Osteoblast (primary cell): ENCODE measurements at places on chromosomes 16 and 17. TPM values are rescaled to one million over a fixed set of nuclear protein-coding genes. Genes with fewer than 3 reads are reported as not detected.

NRN1L gene
- total RNA-seq, result 0.29 TPM in 1 of 2 replicates, not detected in the other

LPCAT2 gene
- total RNA-seq, result 19.4 and 23.5 TPM in 2 replicates

DNA sequence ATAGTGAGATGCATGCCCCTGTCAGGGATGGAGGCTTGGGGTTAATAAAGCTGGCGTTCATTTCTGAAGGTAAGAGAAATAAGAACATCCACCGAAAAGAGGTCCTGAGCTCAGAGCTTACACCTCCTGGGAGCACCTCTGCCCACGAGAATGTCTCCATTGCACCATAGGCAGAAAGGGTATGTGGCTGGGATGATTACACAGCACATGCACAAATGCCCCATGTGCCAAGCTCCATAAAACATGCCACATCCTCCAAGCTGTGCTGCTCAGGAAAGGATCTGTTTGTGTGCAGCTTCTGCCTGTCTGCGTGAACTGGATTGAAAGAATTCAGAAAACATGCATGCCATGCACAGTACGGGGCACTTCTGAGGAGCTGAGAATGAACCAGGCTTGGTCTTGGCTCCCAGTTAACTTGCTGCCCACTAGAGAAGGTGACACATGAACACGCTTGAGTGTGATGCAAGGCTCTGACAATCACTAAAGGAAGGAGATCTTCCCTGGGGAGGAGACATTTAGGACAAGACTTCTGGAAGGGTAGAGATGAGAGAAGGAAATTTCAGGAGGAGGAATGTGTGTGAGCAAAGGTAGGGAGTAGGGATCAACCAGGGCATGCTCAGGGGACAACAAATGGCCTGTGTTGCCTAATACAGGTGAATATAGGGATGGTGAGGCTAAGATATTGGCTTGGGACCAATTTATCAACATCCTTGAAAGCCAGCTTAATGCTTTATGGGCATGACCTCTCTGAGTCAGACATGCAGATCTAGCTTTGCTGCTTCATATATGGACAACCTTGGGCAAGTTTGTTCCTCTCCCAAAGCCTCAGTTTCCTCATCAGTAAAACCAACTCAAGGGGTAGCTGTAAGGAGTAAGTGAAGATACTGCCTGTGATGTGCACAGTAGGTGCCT, 32.0 kb upstream of the SMPD3 start:
- H3K27ac ChIP-seq, result no peak overlapping the region
- H3K4me3 ChIP-seq, result no peak overlapping the region
- H3K4me1 ChIP-seq, result no peaks in the 10 kb centered on the region

DNA sequence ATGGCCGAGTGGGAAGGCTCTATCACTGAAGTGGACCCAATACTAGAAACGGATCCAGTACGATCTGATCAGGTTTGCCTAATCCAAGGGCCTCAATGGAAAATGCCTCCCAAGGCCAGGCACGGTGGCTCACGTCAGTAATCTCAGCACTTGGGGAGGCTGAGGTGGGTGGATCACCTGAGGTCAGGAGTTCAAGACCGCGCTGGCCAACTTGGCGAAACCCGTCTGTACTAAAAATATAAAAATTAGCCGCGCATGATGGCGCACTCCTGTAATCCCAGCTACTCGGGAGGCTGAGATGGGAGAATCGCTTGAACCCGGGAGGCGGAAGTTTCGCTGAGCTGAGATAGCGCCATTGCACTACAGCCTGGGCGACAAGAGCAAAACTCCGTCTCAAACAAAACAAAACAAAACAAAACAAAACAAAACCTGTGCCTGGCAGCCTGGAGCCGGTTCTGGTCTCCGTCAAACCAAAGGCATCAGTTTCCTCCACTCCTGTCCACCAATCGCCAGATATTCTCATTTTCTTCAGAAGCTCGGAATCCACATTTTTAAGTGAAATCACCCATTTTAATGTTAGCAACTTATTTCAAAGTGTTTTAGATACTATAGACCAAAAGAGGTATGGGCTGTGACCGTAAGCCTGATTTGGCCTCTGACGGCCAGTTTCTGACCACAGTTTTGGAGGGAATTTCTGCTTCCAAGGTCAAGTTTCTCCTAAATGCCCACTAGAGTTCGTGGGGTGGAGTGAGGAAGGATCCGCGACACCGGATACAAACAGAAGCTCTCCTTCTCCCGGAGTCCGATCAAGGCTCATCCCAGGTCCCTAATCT, 664 bp downstream of the NQO1 start:
- H3K4me3 ChIP-seq, result peak overlapping the region; percentile 87
- DNase-seq, result no peak
- H3K27me3 ChIP-seq, result no peaks in the 10 kb centered on the region
- peaks cover 31% of the 10 kb centered on the region for H3K4me1 ChIP-seq
- peaks cover 13% of the 10 kb centered on the region for H3K36me3 ChIP-seq

MT1G gene
- total RNA-seq, result not detected in 2 replicates

- no peaks in the 10 kb centered on the region for H3K36me3 ChIP-seq
- no peak for DNase-seq
- H3K27me3 ChIP-seq, result no peaks in the 10 kb centered on the region
- no peak overlapping the region for H3K27ac ChIP-seq
- H3K4me1 ChIP-seq, result peaks cover 22% of the 10 kb centered on the region
These were observed 39.9 kb downstream of the USP32 start for GRCh38 chr17:60352071-60352470.

NPIPB9 gene
- total RNA-seq, result 1.8 and 2.7 TPM in 2 replicates

CALB2 gene
- 1.1 and 2.4 TPM in 2 replicates for total RNA-seq

GRCh38 chr17:81247339-81247990, 8.3 kb downstream of the NDUFAF8 start:
- no peak for DNase-seq
- H3K4me1 ChIP-seq, result peaks cover 12% of the 10 kb centered on the region
- H3K36me3 ChIP-seq, result peaks cover 17% of the 10 kb centered on the region
- H3K27me3 ChIP-seq, result no peaks in the 10 kb centered on the region

PROCA1 gene
- 0.36 and 0.88 TPM in 2 replicates for total RNA-seq

ZFHX3 gene
- total RNA-seq, result 14.1 and 14.5 TPM in 2 replicates

PABPN1L gene
- not detected in 2 replicates for total RNA-seq

DNA sequence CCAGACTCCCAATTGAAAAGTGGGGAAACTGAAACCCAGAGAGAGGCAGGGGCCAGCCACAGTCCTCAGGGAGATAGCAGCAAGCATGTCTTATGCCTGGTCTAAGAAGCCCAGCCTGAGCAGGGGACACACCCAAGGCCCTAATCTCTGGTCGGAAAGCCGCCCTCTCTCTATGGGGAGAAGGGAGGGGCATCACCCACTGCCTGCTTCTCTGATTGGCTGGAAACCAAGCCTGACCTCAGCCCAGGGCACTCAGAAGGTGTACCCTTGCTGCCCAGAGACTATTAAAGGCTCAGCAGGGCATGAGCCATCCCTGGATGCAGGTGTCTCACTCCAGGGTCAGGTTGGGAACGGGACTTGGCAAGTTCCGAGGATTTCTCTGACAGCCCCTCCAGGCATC, 5.7 kb upstream of the KRT13 start:
- H3K27ac ChIP-seq, result no peak overlapping the region
- H3K36me3 ChIP-seq, result no peaks in the 10 kb centered on the region
- H3K27me3 ChIP-seq, result no peaks in the 10 kb centered on the region
- DNase-seq, result no peak
- no peaks in the 10 kb centered on the region for H3K4me1 ChIP-seq
- H3K4me3 ChIP-seq, result no peak overlapping the region

- no peak for DNase-seq
- no peaks in the 10 kb centered on the region for H3K27me3 ChIP-seq
- no peak overlapping the region for H3K4me3 ChIP-seq
- H3K36me3 ChIP-seq, result peaks cover 27% of the 10 kb centered on the region
- H3K27ac ChIP-seq, result no peak overlapping the region
- H3K4me1 ChIP-seq, result peaks cover 31% of the 10 kb centered on the region
These were observed 2.0 kb downstream of the MARF1 start for GRCh38 chr16:15640966-15641365.

DNA sequence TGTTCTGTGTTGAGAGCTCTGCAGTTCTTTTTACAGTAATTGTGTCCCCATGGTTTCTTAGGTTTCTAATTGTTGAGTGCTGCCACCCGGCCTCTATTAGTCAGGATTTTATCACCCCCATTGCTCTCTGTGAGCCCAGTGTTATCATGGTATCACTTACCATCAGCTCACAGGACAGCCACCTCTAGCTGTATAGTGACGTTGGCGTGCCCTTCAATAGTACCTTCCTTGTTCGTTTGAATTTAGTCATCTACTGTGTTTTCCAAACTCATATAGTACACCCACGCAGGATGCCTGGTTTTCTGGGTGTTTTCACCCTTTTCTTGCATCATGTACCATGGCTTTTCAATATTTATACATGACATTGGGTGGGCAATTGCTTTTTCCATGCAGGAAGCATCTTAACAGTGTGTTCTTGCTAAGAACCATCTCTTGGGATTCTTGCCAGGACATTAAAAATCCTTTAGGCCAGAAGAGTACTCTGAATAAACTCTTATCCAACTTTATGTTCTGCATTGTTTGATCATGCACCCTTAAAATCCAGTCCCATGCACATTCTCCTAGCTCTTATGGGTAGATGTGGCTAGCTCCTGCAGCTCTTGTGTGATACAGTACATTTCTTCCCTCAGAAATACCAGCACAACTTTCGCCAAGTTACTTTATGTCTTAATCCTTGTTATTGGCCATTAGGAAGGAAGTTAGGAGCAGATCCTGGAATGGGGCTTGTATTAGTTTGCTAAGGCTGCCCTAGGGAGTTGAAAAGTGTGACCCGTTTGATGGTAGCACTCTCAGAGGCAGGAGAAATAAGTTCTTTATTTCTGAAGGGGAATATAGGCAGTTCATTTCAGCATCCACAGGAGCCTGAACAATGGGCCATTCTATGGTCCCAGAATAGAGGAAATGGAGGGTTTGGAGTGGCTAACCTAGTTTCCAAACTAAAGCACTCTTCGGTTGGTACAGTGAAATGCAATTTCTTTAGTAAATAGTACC, 11.3 kb upstream of the ABCA10 start:
- H3K27ac ChIP-seq, result no peak overlapping the region
- H3K4me3 ChIP-seq, result no peak overlapping the region
- DNase-seq, result no peak
- no peaks in the 10 kb centered on the region for H3K36me3 ChIP-seq

CCDC144A gene
- 11.2 and 28.0 TPM in 2 replicates for total RNA-seq

GRCh38 chr17:81207610-81208581, 14.9 kb downstream of the CEP131 start:
- peak; percentile 55 for DNase-seq
- no peak overlapping the region for H3K4me3 ChIP-seq
- H3K36me3 ChIP-seq, result no peaks in the 10 kb centered on the region
- peaks cover 10% of the 10 kb centered on the region for H3K4me1 ChIP-seq
- no peak overlapping the region for H3K27ac ChIP-seq

TMC8 gene
- not detected in 2 replicates for total RNA-seq

- peak overlapping the region; percentile 27 for H3K4me3 ChIP-seq
- peaks cover 47% of the 10 kb centered on the region for H3K36me3 ChIP-seq
- peak; percentile 93 for DNase-seq
- H3K4me1 ChIP-seq, result peaks cover 44% of the 10 kb centered on the region
These were observed 9.9 kb upstream of the EDC4 start for GRCh38 chr16:67862623-67863583.

DNA sequence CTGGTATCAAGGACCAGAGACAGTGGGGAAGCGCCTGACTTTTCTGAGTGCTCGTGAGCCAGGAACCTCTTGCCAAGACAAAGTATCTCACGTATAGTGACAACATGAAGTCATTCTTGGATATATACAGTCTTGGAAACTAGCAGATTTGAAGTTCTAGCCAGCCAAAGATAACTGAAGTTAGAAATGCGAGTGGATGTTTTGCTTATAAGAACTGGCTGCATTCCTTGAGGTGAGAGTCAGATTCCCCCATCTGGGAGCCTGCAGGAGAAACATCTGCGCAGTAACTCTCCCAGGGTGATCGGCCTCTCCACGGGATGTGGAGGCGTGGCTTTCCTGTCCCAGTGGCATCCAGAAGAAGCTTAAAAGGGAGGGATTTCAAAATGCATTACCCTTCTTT, 89.8 kb downstream of the SHISA6 start:
- no peak for DNase-seq
- no peak overlapping the region for H3K27ac ChIP-seq
- no peaks in the 10 kb centered on the region for H3K36me3 ChIP-seq
- H3K27me3 ChIP-seq, result no peaks in the 10 kb centered on the region
- H3K4me3 ChIP-seq, result no peak overlapping the region
- no peaks in the 10 kb centered on the region for H3K4me1 ChIP-seq

DNA sequence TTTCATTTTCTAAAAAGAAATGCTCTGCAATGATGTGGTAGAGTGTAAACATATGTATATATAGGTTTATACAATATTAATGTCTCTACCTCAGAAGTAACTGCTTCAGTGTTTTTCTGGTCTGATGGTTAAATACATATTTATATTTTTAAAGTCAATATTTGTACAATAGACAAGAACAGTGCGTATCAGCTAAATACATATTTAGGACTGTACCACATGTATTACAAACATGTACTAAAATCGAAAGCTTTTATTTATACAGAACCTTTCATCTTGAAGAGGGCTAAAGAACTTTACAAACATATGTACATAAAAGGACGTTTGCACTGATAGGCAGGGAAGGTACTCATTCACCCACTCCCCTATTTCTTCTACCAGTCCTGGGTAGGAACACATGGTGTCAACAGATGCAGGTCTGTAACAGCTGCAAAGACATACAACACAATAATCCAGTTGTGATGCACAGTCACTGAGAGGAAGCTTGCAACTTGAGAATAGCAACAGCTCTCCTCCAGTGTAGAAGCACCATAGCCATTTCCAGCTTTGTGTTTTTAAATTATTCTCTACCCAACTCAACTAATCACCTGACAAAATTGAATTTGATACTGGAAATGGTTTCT, 206.9 kb upstream of the C17orf78 start:
- H3K36me3 ChIP-seq, result no peaks in the 10 kb centered on the region
- H3K4me3 ChIP-seq, result no peak overlapping the region
- DNase-seq, result no peak

DNA sequence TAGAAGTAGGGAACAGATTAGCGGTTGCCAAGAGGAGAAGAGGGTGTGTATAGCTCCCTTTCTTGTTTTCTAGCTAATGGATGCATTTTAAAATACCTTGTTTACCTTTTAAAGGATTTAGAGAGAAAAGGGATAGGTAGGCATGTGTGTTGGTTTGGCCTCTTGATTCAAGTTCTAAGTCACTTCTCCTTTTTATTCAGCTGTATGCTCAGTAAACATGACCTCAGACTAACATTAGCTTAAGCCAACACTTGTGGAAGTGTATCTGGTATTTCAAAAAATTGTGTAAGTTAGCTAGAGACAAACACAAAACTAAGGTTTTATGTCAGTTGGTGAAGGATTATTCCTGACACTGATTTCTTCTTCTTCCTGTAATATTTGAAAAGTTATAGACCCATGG, 204.1 kb upstream of the NOG start:
- H3K4me3 ChIP-seq, result no peak overlapping the region
- no peaks in the 10 kb centered on the region for H3K36me3 ChIP-seq
- no peaks in the 10 kb centered on the region for H3K4me1 ChIP-seq
- no peak for DNase-seq
- no peak overlapping the region for H3K27ac ChIP-seq

TMEM238L gene
- total RNA-seq, result not detected in 2 replicates

RAMP2 gene
- total RNA-seq, result not detected in 2 replicates

- H3K27me3 ChIP-seq, result no peaks in the 10 kb centered on the region
- no peak for DNase-seq
- H3K4me3 ChIP-seq, result peak overlapping the region; percentile 96
- peaks cover 28% of the 10 kb centered on the region for H3K36me3 ChIP-seq
- peaks cover 25% of the 10 kb centered on the region for H3K4me1 ChIP-seq
- H3K27ac ChIP-seq, result peak overlapping the region; percentile 91
These were observed 1.3 kb downstream of the PSMD3 start for GRCh38 chr17:39981766-39982375.

PHF12 gene
- total RNA-seq, result 20.3 and 26.8 TPM in 2 replicates
